T-helper 1 cell (primary cell): ENCODE measurements at places on chromosomes 1 and 21.

DNA sequence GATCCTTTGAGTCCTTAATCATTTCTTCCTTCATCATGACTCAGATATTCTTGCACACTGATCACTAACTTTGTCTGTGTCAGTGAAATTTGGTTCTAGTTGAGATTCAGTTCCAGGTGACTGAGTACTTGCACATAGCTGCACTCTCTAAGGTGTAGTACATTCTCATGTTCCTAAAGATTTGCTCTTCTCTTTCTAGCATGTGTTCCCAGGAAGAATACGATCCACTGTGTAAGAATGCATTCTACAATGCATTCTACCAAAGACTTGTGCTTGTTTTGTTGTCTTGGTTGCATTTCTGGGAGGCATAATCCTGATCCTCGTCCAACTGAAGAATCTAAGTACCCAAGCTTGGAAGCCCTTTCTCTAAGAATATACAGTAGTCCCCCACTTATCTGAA, 104.3 kb upstream of the CDC42BPA start:
- no peak for DNase-seq

- DNase-seq, result no peak
Observed at GRCh38 chr1:173328961-173329360, 121.8 kb upstream of the TNFSF4 start.

GRCh38 chr1:3795453-3796214, 664 bp downstream of the LRRC47 start:
- no peak for DNase-seq

- DNase-seq, result peak; percentile 21
Observed at GRCh38 chr1:231357831-231358354, 19.8 kb downstream of the SPRTN start.

- no peak for DNase-seq
Observed at GRCh38 chr1:197247465-197247864, 20.6 kb upstream of the CRB1 start.

- DNase-seq, result no peak
Observed at GRCh38 chr21:18524097-18524880, 120.7 kb upstream of the TMPRSS15 start.

DNA sequence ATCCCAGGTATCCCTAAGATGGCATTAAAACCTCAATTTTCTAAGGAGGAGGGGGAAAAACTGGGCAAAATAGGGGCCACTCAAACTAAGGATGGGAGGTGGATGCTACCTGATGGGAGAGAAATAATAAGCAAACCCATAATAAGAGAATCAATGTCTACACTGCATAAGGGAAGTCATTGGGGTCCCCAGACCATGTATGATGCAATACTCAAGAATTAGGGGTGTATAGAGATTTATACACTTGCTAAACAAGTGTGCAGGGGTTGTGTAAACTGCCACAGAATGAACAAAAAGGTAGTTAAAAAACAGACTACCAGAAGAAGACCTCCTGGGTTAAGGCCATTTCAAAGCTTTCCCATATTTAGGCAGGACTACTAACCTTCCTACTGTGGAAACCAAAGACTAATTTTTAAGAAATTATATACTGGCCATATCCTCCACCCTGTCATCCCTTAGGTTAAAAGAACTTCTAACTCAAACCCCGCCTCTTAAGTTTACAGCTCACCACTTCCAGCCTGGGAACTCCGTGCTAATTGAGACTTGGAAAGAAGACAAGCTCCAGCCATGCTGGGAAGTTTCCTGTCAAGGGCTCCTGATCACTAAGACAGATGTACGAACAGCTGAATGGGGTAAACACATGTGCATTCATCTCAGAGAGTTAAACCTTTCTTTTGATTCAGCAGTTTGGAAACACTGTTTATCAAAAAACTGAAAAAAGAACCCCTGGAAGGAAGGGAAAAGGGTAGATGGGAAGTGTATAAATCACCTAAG, 64.4 kb upstream of the TLR5 start:
- DNase-seq, result no peak
